ENCODE measurements at places on chromosomes 7 and 10.

DNA sequence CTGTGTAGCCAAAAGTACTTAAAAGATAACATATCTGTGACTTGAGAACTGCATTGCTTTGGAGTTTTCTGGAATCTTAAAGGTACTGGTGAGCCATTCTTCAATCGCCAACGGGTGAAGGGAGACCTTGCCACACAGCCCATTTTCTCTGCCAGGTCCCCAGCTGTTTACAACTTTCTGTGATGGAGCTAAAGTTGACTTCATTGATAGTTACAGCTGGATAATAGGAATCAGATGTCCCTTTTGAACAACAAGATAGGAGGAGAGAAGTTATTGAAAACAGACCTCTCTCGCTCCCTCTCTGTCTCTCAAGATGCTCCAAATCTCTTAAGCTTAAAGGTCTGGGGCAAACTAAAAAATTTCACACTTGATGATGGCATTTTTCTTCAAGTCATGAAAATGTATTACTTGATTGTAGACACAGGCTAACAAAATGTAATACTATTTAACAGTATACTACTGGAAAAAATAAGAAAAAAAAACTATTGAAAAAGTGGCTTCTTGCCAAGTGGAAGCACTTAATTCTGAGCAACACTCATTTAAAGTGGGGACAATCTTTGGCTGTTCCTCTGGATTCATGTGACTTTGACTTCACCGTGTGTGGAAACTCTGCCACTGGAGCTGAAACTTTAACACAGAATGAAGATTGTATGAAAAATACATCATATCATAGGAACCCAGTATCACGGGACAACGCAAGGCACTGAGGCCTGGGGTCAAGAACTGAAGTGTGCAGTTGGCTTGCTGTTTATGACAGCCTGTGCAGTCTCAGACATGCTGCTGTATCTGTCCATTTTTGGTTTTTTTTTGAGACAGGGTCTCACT, 78.4 kb upstream of the AFAP1L2 start:
- no peak for DNase-seq

- no peak for DNase-seq
Observed at GRCh38 chr10:133270773-133271297, 5.8 kb downstream of the ADAM8 start.

DNA sequence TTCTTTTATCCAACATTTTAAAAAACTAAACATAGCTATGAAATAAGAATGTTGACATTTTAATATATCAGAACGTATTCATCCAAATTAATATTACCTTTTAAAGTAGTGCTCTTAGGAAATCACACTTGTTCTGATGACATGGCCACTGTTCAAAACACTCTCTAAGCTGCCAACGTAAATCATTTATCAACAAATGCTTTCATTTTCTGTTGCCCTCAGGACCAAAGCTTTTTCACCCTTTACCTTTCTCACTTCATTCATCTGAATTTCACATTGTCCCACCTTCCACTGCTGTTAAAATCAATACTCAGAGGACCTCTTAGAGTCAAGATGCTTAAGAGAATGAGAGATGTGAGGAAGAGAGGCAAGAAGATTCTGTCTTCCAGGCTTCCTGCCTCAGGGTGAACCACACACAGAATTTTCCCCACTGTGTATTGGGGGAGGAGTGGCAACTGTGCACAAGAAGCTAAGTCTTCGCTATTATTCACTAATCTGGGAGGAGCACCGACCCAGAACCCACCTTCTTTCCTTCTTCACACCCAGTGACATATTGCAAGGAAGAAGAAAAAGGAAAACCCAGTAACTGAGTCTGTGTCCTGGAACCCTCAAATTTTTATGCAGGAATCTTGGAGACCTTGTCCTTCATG, 21.0 kb downstream of the HIBADH start:
- no peak for DNase-seq

DNA sequence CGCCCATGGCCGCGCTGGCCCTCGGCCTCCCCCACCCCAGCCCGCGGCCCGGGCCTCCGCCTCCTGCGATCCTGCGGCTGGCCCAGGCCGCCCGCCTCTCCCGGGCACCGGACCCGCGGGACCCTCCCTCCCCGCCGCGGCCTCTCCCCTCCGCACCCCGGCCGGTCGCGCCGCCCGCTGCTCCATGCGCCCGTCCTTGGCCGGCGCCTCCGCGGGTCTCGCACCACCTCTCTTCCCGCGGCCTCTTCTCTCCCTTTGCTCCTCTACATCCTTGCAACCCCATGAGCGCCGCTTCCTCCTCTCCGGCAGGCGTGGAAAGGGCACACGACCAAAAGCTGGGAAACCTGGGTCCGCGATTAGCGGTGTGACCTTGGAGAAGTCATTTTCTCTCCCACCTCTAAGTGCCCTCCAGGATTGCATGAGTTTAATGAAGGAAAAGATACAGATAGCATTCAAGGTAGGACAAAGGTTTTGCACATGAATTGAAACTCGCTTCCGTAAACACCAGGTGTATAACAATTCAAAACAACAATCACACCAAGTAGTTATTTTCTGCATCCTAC, 448 bp upstream of the SRPK2 start:
- DNase-seq, result peak; percentile 48

DNA sequence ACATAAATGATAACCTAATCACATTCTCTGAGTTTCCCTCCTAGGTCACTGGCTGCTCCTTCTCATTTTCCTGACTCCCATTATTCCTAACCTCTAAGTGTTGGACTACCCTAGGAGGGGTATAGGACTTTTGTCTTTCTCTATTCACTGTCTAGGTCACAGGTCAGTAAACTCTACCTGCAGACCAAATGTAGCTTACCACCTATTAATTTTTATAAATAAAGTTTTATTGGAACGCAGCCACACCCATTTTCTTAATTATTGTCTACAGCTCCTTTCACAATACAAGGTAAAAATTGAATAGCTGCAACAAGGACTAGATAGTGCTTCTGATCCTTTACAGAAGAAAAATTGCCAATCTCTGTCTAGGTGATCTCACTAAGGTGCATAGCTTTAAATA, 156.7 kb downstream of the IMMP2L start:
- DNase-seq, result no peak

GRCh38 chr10:95392681-95393164, 101.9 kb upstream of the PDLIM1 start:
- DNase-seq, result no peak

DNA sequence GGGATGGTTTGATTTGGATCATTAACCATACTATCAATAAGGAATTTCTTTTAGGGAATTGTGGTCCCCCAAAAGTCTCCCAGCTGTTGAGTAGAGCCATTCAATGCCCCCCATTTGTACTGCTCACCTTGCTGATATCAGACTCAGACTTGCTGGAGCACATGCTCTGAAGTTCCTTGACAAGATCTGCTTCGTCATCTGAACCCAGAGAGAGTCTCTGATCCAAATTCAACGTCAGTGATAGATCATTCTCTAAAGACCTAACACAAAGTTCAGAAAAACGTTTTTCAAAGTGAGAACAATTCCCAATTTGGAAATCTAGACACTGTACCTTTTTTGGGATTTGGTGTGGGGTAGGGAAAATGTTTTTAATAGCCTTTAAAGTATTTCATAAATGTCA, 153.9 kb downstream of the CTTNBP2 start:
- no peak for DNase-seq

DNA sequence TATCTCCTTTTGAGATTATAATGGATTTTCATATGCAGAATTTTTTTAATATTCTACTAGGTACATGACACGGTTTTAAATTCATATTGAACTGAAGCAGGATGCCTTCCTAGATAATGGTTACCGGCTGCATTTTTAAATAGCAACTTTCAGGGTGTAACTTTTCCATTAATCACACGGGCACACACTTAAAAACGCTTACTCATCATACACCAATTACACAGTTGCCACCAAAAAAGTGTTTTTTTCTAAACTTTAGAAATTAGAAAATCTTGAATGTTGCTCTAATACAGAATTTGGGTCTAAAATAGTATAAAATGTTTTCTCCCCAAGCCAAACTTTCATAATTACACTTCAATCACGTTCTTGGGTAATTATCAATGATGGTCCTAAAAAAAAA, 149.1 kb upstream of the RNF32 start:
- no peak for DNase-seq

DNA sequence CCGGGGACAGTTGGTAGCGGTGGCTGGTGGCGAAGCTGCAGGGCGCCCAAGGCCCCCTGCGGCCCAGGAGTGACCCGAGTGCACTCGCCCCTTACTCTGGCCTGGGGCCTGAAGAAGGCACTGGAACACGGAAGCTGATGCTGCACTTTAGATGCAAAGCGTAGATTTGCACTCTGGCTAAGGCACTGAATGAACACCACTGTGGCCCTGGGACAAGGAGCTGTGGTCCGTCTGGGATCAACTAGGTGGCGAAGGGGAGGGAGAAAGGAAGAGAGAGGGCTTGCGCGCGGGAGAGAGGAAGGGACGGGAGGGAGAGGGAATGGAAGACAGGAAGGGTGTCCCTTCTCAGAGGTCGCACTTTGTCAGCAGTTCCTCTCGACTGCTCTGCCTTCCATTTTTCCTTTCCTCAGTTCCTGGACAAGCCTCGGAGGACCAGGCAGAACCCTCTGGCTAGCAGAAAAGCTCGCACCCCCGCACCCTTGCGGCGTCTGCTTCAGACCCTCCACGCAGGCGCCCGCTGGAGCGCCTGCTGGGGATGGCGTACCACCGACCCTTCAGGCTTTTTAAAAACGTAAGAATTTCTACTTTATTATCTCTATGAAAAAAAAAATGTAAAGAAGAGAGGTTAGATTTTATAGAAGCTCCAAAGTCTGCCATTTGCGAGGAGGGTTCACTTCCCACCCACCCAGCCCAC, 1.2 kb downstream of the FERD3L start:
- DNase-seq, result no peak

DNA sequence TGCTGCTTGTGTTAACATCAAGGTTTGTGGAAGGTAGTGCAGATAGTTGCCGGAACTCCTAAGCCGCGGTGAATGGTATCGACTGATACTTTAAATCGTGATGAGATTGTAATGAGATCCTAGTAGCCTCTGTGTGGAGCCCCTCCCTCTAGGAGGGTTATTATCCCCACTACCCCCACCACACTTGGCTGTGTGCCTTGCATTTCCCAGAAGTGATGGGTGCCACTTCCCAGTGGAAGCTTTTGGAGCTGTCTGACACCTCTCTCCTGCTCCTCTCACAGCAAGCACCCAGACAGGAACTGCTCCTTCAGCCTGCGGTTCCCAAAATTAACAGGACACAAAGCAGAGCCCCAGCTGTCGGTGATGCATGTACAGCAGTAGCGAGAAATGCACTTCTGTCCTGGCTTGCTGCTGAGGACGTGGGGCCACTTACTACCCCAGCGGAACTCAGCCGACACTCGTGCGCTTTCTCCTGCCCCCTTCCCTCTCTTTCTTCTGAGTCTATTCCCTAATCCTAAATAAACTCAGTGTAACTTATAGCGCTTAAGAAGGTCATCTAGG, 52.5 kb downstream of the PRKAG2 start:
- no peak for DNase-seq

DNA sequence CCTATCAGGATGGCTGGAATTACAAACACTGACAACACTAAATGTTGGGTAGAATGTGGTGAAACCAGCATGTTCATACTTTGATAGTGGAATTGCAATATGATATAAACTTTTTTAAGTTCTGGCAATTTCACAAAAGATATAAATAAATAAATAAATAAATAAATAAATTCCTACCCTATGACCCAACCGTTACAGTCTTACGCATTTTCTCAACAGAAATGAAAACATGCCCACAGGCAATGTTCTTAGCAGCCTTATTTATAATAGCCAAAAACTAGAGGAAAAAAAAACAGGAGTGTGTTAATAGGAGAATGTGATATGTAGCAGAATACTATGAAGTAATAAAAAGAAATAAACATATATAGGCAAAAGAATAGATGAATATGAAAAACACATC, 318.9 kb downstream of the IPMK start:
- no peak for DNase-seq

DNA sequence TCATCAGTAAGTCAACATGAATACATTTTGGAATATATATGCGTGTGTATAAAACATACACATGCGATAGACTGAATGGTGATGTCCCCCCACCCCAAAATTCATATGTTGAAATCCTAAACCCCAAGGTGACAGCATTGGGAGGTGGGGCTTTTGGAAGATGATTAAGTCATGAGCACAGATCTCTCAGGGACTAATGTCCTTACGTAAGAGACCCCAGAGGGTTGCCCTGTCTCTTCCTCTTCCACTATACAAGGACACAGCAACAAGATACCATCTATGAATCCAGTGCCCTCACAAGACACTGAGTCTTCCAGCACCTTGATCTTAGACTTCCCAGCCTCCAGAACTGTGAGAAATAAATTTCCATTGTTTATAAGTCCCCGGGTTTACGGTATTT, 22.5 kb downstream of the DRGX start:
- DNase-seq, result no peak

DNA sequence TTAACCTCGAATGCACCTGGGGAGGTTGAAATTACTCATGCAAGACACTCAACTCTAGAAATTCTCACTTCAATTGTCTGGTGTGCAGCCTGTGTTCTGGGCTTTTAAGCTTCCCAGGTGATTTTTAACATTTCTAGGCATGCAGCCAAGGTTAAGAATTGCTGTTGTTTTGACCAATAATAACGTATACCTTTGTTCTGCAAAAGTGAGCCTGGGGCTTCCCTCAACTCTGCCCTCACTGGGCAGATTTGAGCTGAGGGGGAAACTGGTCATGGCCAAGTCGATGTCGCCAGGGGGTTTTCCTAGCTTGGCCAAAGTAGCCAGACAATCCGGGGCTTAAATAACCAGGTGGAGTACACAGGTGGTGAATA, 568 bp downstream of the PRSS2 start:
- DNase-seq, result no peak

DNA sequence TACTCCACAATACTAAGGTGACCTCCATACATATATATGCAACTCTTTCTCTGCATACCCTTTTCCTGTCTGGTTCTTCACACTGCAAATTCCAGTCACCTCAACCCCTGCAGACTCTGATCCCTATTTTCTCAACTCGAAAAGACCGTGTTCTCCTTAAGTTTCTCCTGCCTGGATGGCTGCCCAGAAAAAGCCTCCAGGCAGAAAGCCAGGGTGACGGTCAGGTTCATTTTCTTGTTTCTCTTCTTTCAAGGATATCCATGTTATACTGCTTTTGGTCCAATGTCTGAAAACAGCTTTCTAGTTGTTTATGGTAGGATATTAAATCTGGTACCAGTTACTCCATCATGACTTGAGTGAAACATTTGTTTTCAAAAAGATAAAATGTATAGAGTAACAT, 267.8 kb upstream of the MYO3A start:
- no peak for DNase-seq

- no peak for DNase-seq
Observed at GRCh38 chr10:113148901-113149300, 198.9 kb downstream of the TCF7L2 start.
